ENCODE measurements at places on chromosomes 6 and 20.

DNA sequence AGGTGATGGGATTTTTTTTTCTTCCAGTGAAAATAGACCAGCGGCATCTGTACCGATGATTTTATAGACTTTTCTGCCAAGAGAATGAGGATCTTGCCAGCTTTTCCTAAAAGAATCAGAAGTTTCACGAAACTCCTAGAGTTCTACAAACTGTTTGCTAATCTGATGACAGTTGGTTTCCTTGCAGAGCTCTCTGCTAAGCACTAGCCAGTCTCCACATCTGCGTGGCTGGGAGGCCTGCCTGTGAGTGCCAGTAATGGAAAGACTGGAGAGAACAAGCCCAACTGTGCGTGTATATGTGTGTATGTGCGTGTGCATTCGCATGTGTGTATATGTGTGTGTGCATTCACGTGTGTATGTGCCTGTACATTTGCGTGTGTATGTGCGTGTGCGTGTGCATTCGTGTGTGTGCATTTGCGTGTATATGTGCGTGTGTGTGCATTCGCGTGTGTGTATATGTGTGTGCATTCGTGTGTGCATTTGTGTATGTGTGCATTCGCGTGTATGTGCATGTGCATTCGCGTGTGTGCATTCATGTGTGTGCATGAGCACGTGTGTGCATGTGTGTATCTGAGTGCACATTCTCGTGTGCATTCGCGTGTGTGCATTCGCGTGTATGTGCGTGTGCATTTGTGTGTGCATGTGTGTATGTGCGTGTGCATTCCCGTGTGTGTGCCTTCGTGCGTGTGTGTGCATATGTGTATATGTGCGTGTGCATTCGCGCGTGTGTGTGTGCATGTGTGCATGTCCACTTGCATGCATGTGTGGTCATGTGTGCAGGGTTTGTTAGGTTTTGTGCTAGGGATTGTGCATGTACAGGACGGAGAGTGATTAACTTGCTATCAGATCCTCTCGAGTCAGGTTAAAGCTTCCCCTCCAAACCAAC is 379.4 kb downstream of the TAF4 start:
- DNase-seq, result no peak

DNA sequence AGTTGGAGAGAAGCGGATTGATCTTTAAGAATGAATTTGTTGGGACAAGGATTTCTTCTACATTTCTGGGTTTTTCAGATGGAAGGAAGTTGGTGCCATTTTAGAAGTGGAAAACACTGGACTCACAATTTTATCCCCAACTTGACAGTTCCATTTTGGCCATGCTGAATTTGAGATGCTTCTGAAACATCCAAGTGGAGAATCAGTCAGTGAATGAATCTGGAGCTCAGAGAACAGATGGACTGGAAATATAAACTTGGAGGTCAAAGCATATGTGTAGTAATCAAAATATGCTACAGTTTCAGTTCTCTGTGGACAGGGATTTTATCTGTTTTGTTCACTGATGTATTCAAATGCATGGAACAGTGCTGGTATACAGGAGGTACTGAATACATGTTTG is 89.9 kb downstream of the KCNQ5 start:
- no peak for DNase-seq

DNA sequence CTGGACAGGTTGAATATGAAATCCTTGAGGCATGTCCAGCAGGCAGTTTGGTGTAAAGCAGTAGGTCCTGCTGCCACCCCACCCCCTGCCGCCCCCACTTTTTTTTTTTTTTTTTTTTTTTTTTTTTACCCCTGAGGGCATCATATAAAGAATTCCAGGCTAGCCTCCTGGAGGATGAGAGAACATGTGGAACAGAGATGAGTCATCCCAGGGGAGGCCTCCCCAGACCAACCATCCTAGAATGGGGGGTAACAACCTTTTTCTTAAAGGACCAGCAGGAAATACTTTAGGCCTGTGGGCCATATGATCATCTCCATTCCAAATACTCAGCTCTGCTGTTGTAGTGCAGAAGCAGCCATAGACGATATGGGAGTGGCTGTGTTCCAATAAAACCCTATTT is 170.9 kb downstream of the GJA10 start:
- DNase-seq, result no peak

GRCh38 chr6:19599796-19600464 is 237.2 kb upstream of the ID4 start:
- DNase-seq, result no peak

GRCh38 chr6:118495485-118496280 is 52.4 kb upstream of the PLN start:
- no peak for DNase-seq

All from stimulated activated CD8-positive, alpha-beta memory T cell treated with anti-CD3 and anti-CD28 coated beads, Interleukin-4, amount 100 ng/mL, for 1 hour (primary cell).